NB4 (cell line): ENCODE measurements at places on chromosomes 3 and 15.

- no peak for DNase-seq
Measured at GRCh38 chr15:66587749-66588148, 22.0 kb upstream of the LCTL start.

- DNase-seq = no peak
Measured at GRCh38 chr3:12938258-12938711, 96.9 kb upstream of the RPL32 start.

GRCh38 chr3:179716226-179716625, 63.4 kb downstream of the USP13 start:
- no peak for DNase-seq

DNA sequence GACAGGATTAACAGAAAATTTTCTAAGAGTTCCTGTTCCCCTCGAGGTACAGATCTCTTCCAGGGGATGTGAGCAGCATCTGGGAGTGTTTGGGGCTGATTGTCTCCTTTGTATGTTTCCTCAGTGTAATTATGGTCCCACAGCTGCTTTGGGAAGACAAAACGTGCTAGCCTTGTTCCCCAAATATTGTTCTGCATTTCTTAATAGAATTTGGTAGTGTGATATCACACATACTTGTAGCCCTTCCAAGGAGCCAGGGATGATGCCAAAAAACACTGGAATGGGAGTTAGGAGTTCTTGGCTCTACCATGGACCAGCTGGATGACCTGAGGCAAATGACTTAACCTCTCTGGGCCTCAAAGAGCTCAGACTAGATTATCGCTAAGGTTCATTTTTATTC, 19.0 kb upstream of the AGBL1 start:
- DNase-seq = no peak

- DNase-seq = no peak
Measured at GRCh38 chr15:56892659-56893363, 25.6 kb upstream of the TCF12 start.

DNA sequence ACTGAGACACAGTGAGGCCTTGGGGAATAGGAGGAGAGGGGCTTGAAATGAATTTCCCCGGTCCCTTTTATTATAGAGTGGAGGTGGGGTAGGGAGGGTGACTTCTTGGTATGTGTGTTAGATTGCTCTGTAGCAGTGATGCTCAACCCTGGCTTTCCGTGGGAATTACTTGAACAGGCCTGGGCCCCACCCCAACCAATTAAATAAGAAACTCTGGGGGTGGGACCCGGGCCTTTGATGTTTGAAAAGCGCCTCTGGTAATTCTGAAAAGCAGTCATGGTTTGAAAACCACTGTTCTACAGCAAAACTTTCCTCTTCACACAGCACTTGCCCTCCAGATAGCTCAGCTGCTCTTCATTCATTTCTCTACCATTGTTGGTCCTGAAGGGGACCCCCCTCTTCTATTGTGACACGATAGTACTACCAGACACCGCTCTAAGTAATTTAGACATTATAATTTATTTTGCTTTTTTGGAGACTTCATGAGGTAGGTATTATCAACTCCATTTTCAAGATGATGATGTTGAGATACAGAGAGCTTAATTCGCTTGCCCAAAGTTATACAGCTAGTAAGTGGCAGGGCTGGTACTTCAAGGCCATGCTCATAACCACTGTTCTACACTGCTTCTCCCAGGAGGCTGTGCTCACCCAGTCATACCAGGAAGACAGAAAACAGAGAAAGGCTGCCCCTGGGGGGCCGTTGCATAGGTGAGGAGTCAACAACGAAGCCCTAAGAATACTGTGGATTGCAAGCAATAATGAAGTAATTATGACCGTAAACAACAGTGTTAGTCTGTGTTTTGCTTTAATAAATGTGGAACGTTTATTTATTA, 176.2 kb downstream of the PEX5L start:
- DNase-seq = no peak

- DNase-seq = no peak
Measured at GRCh38 chr3:55487381-55488241, 505 bp upstream of the WNT5A start.

DNA sequence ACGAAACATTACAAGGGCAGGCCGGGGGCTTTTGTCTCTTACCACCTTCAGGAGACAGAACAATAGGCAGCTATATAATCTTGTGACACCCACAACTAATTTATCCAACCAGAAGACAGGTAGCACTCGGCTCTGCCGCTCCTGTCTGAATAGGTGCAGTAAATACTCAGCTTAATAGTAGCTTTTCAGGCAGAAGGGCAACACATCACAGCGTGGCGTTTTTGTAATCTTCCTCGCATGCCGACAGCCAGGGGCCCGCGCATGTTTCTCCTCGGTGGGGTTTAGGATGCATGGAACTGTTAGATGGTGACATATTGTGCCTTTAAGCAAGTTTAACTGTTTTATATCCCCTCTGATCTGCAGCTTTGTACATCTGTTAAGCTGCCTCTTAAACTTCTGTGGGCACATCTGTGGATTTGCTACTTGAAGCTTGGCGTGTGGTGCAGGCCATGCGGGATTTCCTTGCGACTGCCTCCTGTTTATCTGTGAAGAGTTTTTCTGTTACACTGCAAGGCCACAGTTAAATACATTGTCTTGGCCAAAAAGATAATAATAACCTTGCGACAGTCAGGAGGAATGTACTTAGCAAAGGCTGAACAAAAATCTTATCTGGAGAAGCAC, 123.2 kb upstream of the BNIP2 start:
- DNase-seq = no peak
